ENCODE measurements at places on chromosomes 3 and 15. TPM values are rescaled to one million over a fixed set of nuclear protein-coding genes. Genes with fewer than 3 reads are reported as not detected.

LTK gene
- 18.7 TPM for total RNA-seq

- DNase-seq: peak; percentile 92
These were observed 546 bp downstream of the EIF4A2 start for GRCh38 chr3:186783731-186784515.

DNA sequence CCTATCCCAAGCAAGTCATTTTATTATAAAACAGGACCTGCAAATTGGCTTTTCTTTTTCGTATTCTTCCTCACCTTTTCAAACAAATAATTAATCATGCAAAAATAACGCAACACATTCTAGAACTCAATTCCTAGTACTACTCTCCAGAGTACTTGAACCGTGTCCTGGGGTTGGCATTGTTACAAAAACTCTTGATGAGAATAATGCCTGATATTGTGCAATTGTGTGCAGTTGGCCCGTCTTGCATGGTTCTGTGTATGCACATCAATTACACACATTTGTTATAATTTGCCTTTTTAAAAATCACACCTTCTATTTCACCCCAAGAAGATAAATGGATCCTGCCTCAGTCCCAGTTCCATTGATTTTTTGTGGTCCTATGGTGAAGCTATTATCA lies 205.4 kb downstream of the EPHB1 start:
- no peak for DNase-seq

CELSR3 gene
- total RNA-seq: 2.4 TPM

GRCh38 chr15:100713163-100713867 lies 110.9 kb downstream of the ASB7 start:
- DNase-seq: peak; percentile 42

SCAANT1 gene
- total RNA-seq: not detected

SLC25A38 gene
- 40.7 TPM for total RNA-seq

DNA sequence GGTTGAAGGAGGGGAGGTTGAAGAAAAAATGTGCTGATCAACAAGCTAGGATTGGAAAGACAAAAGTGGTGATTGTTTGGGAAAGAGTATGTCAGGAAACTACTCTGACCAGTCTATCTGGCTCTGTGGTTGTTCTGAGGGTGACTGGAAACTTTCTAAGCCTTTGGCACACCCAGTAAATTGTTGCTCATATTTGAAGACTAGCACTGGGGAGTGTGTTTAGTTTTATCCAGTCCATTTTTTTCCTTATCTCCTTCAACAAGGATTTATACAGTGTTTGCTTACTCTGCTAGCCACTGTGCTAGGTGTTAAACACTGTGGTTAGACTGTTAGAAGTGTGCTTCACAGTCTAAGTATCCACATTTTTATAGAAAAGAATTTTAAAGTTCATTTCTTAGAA lies 28.8 kb downstream of the PPM1L start:
- DNase-seq: no peak

GRCh38 chr15:50066202-50066601 lies 52.8 kb downstream of the ATP8B4 start:
- no peak for DNase-seq
